ENCODE measurements at places on chromosomes 16 and 17. TPM values are rescaled to one million over a fixed set of nuclear protein-coding genes. Genes with fewer than 3 reads are reported as not detected.

ZNF597 gene
- total RNA-seq = 3.4 TPM

CACNA1H gene
- total RNA-seq = 20.6 TPM

ERN1 gene
- 37.0 TPM for total RNA-seq

HS3ST3A1 gene
- 2.2 TPM for total RNA-seq

LPO gene
- not detected for total RNA-seq

GRCh38 chr16:13919330-13919682 lies 648 bp upstream of the ERCC4 start:
- DNase-seq = peak; percentile 73

DNA sequence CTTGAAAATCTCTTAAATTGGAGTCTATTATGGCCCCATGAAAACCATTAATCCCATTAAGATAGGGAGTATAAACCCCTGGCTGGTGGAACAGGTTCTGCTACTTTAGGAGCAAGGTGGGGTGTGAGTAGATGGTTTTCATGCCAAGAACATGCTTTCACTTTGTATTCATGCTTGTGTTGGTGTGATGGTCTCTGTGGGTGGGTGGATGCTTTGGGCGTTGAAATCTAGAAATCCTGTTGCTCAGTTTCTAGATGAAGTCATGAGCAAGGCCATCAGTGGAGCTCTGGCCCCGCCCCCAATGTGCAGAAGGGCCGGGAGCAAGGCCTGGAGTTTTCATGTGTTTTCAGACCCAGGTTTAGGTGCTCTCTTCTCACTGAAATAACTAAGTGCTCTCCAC lies 20.1 kb downstream of the PLD6 start:
- DNase-seq = peak; percentile 57

DNA sequence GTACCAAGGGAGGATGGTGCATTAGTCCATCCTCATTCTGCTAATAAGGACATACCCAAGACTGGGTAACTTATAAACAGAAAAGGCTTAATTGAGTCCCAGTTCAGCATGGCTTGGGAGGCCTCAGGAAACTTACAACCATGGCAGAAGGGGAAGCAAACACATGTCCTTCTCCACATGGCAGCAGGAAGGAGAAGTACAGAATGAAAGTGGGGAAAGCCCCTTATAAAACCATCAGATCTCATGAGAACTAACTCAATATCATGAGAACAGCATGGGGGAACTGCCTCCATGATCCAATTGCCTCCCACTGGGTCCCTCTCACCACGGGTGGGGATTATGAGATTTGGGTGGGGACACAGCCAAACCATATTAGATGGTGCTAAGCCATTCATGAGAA lies 84.5 kb downstream of the SEC14L1 start:
- no peak for DNase-seq

GRCh38 chr16:14244196-14245010 lies 173.3 kb downstream of the MRTFB start:
- no peak for DNase-seq

All from kidney (tissue), 22 donors.